AG04450 (cell line): ENCODE measurements at places on chromosomes 2 and 18. TPM values are rescaled to one million over a fixed set of nuclear protein-coding genes. Genes with fewer than 3 reads are reported as not detected.

The ECEL1 gene
- not detected in 2 replicates for polyA plus RNA-seq

The TXNDC2 gene
- 0.06 TPM in 2 replicates for polyA plus RNA-seq

The KCNG2 gene
- 0.38 and 0.57 TPM in 2 replicates for polyA plus RNA-seq

- no peak for DNase-seq
Observed at GRCh38 chr2:176297067-176297466, 27.8 kb downstream of the MTX2 start.

GRCh38 chr2:230868947-230869913, 4.5 kb downstream of the ITM2C start:
- DNase-seq, result no peak

DNA sequence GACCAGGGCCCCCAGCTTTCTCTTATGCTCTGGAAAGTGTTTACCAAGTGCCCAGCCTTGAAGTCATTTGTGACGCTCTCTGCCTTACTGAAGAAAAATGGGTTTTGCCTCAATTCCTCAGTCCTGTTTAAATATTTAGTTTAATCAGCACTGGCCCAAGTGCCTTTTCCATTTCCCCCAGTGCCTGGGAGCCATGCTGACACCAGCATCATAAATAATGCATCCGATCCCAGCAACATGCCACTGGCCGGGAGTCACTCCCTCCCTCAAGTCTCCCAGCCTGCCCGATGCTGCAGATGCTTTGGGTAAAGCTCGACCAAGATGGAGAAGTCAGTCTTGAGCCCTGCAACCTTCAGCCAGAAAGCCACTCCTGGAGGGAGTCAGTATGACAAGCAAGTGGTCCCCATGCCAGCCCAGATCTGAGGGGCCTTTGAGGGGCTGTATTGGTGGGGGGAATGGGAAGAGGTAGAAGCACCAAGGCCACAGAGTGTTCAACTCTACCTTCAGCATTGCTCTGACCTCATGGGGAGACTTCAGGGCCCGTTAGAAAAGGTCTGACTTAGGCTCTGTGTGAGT, 12.0 kb upstream of the MTA3 start:
- DNase-seq, result no peak
